ENCODE measurements at places on chromosomes 12 and 14.

GRCh38 chr12:122061253-122061652 lies 17.3 kb upstream of the MLXIP start:
- DNase-seq, result no peak

DNA sequence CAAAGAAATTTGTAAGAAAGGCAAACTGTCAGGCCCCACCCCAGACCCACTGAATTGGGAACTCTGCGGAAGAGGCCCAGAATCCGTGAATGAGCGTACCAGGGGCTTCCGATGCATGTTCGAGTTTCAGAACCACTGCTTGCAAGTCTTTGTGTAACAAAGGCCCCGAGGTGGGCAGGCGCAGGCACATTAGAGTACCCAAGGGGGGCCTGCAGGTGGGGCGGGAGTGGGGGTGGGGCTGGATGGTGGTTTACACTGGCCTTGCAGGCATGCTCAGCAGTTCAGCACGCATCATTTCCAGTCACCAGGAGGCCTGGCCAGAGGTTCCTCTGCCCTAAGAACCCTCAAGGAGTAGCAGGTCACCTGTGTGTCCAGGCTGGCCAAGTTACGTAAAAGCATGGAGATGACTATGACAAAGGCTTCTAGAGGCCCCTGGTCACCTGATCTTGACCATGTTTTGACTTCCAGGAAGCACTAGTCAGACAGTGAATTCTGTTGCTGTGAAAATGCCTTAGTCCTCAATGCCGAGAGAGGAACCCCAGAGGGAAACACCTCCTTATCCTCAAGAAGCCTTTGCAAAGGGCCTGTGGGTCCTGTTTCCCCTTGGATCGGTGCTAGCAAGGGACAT lies 33.2 kb upstream of the IRF2BPL start:
- DNase-seq, result no peak

- no peak for DNase-seq
Observed at GRCh38 chr12:65561798-65562382, 262.4 kb upstream of the HMGA2 start.

DNA sequence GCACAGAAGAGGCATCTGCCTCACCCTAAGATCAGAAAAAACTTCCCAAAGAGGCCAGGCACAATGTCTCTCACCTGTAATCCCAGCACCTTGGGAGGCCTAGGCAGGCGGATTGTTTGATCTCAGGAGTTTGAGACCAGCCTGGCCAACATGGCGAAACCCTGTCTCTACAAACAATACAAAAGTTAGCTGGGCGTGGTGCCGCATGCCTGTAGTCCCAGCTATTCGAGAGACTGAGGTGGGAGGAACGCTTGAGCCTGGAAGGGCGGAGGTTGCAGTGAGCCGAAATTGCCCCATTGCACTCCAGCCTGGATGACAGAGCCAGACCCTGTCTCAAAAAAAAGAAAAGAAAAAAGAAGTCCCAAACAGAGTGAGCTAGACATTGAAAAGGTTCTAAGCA lies 4.5 kb downstream of the ZBTB1 start:
- no peak for DNase-seq

DNA sequence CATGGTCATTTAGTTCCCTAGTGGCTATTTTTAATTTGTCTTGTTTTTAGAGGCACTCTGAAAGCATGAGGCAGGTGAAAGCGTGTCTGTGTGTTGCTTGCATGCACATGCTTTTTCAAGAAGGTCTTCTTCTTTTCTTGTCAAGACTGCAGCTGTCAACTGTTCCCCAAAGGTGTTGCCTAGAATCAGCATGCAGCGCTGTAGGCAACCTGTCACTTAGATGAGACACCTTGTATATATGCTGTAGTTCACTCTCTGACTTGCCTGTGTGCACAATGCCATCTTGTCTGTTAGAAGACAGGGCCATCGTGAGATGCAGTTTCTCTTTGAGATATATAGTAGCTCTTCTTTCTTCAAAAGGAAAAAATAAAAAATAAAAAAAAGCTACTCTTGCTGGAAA lies 885.7 kb downstream of the DIO2 start:
- no peak for DNase-seq

- DNase-seq, result peak; percentile 63
Observed at GRCh38 chr14:33682760-33683159, 268.1 kb downstream of the EGLN3 start.

DNA sequence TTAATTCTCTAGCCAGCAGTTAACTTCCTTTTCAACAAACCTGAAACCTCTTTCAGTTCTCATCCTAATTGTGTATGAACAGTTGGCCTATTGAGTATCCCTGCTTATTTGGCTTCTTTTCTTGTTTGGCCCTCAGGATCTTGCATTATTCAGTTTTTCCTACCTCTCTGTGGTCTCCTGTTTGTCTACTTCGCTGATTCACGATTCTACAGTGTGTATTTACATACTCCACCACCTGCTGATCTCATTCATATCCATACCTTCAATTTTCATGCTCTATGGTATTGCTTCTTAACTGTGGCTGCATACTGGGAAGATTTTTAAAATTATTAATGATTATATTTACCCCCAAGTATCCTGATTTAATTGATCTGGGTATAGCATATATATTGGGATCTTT lies 56.4 kb downstream of the RASSF9 start:
- DNase-seq, result no peak

GRCh38 chr14:77849711-77850110 lies 49.8 kb downstream of the ADCK1 start:
- no peak for DNase-seq

- no peak for DNase-seq
Observed at GRCh38 chr12:125259178-125259867, 194.1 kb downstream of the AACS start.

- DNase-seq, result no peak
Observed at GRCh38 chr12:132218915-132219314, 74.7 kb downstream of the NOC4L start.

- DNase-seq, result no peak
Observed at GRCh38 chr12:89418228-89418910, 66.1 kb upstream of the DUSP6 start.

All from Right ventricle myocardium superior (tissue), 1 donor.